ENCODE measurements at places on chromosomes 4 and X.

GRCh38 chr4:147831551-147832171 is 99.8 kb downstream of the ARHGAP10 start:
- DNase-seq: no peak

GRCh38 chr4:15506464-15506863 is 36.8 kb downstream of the CC2D2A start:
- DNase-seq: no peak

- DNase-seq: no peak
Observed at GRCh38 chr4:143391895-143392294, 55.2 kb downstream of the GAB1 start.

DNA sequence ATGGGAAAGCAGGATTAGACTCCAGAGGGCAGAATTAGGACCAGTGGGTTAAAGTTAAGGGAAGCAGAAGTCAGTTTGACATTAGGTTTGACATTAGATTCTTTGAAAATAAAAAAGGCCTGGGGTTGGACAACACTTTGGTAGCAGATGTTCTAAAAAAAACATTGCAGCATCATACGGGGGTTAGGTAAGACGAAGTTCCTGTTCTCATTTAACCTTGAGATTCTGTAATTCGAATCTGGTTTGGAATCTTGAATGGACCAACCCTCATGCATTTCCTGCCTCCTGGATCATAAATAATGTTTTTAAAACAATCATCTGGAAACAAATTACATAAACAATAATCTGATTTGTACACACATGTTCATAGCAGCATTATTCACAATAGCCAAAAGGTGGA is 181.0 kb downstream of the SHROOM3 start:
- DNase-seq: no peak

DNA sequence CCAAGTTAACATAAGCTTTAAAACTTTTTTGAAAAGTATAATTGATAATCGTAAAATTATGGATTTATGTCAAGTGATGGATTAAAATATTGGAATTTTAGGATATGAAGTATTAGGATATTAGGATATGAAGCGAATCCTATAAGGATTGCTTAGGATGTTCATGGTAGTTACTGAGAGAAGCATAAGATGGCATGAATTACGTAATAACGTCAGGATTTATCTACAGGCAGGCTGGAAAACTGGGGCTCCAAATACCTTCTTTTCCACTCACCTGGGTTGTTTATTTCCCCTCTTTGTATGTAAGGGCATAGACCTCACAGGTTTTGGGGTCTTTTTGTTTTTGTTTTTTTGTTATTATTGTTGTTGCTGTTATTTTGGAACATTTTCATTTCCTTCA is 65.2 kb upstream of the TMEM33 start:
- no peak for DNase-seq

DNA sequence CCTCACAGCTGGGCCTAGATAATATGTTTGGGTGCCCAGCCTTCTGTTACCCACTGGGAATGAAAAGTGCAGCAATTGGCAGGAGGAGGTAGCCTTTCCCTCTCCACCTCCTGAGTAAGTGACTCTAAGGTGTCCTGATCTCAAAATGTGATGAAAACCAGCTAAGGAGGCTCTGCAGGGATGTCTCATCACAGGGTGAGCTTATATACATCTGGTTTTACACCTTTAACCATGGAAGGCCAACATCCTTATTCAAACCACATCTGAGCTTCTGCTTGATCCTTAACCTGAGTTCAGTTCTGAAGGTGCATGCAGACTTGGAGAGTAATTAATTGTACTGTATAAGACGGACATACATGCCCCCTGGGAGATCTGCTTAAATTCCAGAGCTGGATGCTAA is 53.7 kb downstream of the HOPX start:
- no peak for DNase-seq

GRCh38 chr4:84677995-84678394 is 95.1 kb downstream of the CDS1 start:
- DNase-seq: no peak
